ENCODE measurements at places on chromosomes 5 and 9.

DNA sequence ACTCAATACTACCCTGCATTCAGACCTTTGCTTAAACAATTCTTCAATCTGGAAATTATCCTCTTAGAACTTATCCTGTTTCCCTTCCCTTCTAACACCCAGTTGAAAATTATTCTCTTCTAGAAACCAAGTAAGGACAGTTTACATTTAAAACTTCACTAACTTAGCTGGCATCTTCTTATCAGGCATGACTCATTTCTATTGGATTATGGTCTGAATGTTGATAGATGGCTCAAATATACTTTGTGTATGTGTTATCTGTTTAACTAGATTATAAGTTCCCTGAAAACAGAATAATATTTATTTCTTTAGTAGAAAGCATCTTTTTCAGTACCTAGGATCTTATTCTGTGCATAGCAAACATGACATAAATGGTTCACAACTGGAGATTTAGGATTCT is 161.9 kb downstream of the PPP2R2B start:
- no peak for DNase-seq

DNA sequence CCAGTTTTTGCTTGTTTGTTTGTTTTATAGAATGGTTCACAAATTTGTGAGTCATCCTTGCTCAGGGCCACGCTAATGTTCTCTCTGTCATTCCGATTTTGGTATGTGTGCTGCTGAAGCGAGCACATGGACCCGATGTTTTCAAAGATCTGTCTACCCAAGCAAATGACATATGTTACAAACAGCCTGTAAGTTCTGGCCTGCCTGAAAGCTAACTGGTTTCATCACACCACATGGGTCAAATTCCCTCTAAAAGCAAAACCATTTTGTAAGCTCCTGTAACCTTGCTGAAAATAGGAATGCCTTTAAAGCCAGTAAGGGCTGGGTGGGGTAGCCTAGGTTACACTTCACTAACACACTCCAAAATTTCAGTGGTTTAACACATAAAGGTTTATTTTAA is 25.4 kb downstream of the DMRT3 start:
- no peak for DNase-seq

- no peak for DNase-seq
These were observed 65.4 kb downstream of the ZNF618 start for GRCh38 chr9:113941526-113941925.

DNA sequence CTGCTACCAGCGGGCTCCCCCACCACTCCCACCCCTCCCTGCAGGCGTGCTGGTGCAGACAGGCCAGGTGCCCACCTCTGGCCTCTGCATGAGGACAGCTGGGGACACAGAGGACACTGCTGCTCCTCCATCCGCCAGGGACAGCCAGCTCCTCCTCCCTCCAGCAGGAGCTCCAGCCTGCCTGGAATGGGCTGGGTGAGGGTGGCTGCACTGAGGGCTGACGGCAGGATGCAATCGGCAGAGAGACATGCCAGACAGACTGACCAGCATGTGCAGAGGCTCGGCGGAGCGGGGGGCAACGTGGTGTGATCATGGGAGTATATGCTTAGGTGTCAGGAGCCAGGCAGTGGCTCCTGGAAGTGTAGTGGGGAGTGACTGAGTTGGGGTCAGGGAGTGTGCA is 68.4 kb downstream of the RASGEF1C start:
- no peak for DNase-seq

DNA sequence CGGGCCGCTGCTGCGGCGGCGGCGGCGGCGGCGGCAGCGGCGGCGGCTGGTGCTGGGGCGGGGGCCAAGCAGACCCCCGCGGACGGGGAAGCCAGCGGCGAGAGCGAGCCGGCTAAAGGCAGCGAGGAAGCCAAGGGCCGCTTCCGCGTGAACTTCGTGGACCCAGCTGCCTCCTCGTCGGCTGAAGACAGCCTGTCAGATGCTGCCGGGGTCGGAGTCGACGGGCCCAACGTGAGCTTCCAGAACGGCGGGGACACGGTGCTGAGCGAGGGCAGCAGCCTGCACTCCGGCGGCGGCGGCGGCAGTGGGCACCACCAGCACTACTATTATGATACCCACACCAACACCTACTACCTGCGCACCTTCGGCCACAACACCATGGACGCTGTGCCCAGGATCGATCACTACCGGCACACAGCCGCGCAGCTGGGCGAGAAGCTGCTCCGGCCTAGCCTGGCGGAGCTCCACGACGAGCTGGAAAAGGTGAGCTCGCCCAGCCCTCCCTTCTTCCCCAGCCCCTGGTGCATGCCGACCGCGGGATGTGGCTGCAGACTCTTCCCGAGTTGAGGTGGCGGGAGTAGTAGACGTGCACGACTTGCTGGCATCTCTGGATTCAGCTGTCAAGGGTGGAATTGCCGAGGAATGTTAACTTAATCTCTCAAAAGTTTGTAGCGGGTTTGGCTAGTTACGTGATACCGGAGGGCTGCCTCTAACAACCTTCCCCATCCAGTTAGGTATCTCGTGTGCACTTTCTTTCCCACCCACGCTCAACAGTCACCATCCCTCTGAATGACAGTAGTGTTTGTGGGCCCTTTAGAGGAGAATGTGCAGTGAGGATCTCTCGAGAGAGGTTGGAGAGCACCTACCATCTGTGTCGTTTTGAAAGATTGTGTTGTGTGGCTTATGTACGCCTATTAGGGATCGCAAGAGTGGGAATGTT is 932 bp downstream of the SLC12A2 start:
- peak; percentile 64 for DNase-seq

DNA sequence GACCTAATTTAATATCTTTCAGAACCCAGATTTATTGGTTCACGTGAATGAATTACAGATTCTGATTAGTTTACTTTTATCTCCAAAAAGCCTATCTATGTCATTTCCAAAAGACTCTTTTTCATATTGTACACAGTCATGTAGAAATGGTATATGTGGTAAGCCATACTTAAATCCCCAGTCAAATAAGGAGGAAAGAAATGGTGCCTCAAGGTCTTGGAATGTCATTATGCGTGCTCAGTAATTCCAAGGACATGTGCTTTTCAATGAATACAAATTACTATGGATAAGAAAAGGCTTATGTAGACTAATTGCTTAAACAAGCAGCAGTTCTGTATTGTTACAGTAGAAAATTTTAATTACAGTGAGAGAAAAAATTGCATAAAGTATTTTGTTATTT is 64.1 kb upstream of the TYRP1 start:
- DNase-seq, result no peak

DNA sequence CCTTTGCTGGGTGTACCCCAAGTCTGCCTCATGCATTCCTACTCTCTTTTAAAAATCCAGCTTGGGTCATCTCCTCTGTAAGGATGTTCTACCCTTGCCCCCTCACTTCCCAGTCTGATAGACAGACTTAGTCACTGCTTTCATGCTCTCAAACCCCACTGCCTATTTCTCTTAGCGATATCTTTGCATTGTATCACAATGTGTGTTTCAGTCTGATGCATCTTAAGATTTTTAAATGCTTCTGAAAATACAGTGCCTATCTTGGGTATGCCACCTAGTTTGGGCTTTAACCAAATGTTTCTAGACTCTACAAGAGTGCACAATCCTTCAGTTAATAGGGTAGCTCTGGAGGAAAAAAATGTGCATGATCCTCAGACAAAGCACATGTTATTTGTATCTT is 97.8 kb downstream of the SNX18 start:
- no peak for DNase-seq
